AG10803 (cell line): ENCODE measurements at places on chromosomes 1 and 21.
A peak's percentile ranks its signal among the peaks of the same experiment; 100 is the strongest.

DNA sequence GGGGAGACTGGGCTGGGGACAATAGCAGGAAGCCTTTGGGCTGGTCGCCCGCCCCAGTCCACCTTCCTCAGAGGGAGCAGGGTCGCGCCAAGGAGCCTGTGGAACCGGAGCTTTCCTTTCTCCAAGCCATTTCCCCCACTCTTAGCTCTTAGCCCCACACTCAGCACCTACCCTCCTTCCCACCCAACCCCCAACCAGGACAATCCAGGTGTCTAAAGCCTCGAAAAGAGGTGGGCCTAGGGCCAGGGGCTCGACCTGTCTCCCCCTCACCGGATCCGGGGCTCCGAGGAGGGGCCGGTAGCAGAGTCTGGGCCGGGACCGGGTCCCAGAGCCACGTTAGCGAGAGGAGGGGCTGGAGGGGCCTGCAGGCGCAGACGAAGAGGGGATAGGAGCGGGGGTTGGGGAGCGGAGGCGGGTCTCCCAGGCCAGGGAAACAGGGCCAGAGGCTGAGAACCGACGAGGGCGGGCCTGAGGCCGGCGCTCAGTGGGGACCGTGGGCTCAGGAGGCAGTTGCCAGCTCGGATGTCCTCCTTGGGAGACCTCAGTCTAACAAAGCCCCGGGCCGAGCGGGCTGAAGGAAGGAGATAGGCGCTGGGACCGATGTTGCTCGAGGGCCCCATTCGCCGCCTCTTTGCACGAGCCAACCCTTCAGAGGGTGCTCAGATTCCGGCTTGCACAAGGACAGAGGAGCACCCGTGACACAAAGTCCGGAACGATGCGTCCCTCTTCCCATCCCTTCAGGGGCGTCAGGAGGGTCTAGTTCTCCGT lies 943 bp downstream of the SEMA6C start:
- DNase-seq: no peak

DNA sequence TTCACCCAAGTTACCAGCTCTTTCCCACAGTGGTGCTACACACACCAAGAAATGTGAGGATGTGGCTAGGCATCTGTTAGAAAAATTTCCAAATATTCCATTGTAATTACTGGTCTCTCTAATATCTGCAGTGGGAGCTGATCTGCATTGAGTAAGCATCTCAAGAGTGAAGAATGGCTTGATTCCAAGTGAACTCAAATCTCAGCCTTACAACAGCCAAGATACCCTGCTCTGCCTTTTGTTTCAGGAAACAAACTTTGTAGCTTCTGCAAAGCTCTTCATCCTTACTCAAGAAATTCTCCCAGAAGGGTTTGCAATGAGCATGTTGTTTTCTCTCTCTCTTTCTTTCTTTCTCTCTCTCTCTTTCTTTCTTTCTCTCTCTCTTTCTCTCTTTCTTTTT lies 181.1 kb downstream of the FCRL5 start:
- DNase-seq: peak; percentile 27

GRCh38 chr1:101257500-101258325 lies 20.9 kb downstream of the S1PR1 start:
- DNase-seq: no peak

DNA sequence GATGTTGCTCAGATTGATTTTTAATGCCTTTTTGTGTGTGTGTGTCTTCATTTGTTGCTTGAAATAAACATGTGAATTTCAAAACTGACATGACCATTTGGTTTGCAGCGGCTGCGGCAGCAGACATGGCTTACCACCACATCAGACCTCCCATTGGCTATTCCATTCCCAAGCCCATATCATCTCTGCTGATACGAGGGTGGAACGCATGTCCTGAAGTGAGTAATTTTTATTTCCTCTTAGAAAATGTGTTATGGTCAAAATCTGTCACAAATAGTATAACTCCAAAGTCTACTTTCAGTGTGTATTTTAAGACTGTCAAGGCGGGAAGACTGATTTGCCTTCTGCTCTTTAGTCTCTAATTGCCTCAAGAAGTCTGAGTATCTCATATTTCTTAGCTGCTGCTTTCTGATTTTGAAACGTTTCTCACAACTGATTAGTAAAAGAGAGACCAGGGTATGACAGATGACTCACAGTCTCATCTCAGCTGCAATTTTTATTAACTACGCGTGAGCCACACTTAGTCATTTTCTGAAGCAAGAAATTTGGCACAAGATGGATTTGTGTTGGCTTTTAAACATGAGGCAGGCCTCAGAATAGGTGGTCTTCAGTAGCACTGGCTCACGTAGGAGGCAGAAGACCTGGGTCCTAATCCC lies 49.0 kb downstream of the LRRC53 start:
- peak; percentile 58 for DNase-seq

- no peak for DNase-seq
Observed at GRCh38 chr21:42707207-42707830, 53.9 kb downstream of the PDE9A start.

DNA sequence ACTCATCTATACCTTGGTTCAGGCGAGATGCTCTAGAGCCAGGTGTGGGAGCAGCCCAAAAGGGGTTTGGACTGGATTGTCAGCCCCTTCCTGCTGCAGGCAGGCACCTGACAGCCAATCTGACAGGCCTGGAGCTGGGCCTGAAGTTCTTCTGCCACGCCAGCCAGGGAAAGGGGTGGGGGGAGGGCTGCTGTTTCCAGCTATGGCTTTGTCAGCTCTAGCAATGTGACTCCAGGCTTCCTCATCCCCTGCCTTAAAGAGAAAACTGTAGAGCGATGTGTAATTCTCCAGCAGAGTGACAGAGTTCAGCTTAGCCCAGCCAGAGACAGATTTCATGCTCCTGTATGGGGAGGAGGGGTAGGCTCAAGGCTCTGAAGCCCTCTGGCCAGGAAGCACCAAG lies 30.3 kb downstream of the WNT4 start:
- no peak for DNase-seq

GRCh38 chr21:25428537-25428936 lies 178.7 kb downstream of the MRPL39 start:
- DNase-seq: no peak

DNA sequence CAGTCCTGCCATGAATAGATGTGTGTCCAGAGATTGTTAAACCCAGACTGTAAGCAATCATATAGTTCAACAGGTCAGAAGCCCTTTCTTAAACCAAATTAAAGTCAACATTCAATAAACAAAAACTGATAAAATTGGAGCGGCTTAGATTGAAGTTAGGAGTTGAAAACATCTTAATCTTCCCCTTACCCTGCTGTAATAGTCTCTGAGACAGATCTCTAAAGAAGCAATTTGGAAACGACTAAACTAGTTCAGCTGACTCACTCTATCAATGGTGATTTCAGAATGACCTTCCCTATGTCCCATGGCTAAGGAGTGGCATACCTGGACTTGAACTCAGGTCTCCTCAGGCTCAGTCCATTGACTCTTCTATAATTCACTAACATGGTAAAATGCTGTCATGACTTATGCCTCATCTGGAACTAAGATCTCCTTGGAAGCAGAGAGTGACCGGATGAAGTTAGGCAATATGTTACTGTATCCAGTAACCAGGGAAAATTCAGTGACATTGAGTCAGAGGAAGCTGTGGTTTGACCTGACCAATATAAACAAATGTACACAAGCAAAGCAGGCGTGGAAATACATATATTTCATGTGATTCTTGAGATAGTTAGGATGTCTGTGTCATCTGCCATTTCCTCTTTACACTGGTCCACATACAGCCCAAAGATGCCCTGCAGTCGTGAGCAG lies 30.1 kb downstream of the SGIP1 start:
- DNase-seq: peak; percentile 99

DNA sequence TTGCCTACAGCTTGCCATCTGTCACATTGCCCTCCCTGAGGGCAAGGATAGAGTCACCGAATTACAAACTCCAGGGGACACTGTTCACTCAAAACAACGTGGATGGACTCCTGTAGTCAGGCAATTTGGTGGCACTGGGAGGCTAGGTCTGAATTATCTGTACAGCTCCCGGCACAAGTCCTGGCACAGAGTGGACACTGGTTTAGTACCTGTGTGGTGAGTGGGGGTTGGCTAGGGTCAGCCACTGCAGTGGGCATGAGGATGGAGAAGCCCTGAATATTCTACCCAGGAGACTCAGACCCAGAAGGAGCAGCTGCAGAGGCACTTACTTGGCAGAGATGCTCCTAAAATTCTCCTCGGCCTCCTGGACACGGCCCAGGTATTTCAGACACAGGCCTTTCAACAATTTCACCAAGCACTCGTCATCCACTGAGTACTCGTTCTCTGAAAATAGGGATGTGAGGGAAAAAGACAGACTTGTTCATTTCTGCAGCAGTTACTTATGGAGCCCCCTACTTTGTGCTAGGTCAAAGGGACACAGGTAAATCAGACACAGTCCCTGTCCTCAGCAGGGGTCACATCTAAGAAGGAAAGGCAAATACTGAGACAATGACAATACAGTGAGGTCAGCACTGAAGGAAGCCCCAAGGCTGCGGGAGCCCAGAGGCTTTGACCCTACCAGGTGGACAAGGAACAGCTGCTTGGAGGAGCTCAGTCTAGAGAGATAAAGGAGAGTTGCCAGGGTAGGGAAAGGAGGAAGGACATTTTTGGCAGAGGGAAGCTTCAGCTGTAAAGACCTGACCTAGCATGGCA lies 40.5 kb downstream of the TTC39A start:
- DNase-seq: no peak

GRCh38 chr1:59132295-59132694 lies 164.6 kb upstream of the FGGY start:
- no peak for DNase-seq

- no peak for DNase-seq
Observed at GRCh38 chr1:66607458-66607857, 73.5 kb downstream of the SGIP1 start.

- no peak for DNase-seq
Observed at GRCh38 chr1:23575226-23575810, 16.0 kb upstream of the ID3 start.

GRCh38 chr1:108082738-108083562 lies 117.2 kb downstream of the SLC25A24 start:
- DNase-seq: no peak

DNA sequence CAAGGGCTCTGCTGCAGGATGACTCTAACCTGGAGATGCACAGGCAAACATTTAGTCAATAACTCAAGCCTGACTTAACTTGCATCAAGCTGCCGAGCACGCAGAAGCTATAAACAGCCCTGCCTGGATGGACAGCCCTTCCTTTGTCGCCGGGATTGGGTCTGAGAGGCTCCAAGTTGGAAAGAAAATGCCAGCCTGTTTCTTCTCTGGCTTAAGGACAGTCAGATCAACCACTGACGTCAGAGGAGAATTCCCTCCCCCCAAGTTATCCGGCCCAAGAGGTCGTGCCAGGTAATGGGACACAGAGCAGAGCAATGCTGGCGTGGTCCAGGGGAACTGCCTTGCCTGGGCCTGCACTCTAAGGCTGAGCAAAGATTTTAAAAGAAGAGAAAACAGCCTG lies 27.1 kb upstream of the LRRC38 start:
- no peak for DNase-seq

GRCh38 chr1:180916012-180916770 lies 3.5 kb downstream of the KIAA1614 start:
- no peak for DNase-seq

GRCh38 chr1:39954324-39954869 lies 548 bp upstream of the MFSD2A start:
- peak; percentile 13 for DNase-seq

DNA sequence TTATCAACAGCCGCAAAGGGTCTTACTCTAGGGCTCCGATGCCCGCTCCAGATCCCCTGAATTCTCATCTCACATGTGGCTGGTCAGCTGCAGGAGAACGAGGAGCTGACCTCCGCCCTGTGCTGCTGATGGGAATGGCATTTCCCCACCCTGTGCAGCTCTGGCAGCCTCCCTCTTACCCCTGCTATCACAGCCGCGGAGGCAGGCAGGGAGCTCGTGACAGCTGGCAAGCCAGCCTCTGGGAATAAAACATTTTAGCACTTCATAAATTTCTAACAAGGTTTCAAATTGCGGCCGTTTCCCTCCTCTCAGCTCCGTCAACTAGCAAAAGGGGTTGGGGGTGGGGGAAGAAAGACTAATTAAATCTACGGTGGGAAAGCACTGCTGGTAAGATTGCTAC lies 81.1 kb downstream of the DSCAM start:
- DNase-seq: no peak

- DNase-seq: no peak
Observed at GRCh38 chr1:156509424-156510034, 9.0 kb upstream of the MEF2D start.

- no peak for DNase-seq
Observed at GRCh38 chr1:212825798-212826452, 21.5 kb downstream of the SPATA45 start.

- no peak for DNase-seq
Observed at GRCh38 chr21:42677339-42678321, 24.2 kb downstream of the PDE9A start.

DNA sequence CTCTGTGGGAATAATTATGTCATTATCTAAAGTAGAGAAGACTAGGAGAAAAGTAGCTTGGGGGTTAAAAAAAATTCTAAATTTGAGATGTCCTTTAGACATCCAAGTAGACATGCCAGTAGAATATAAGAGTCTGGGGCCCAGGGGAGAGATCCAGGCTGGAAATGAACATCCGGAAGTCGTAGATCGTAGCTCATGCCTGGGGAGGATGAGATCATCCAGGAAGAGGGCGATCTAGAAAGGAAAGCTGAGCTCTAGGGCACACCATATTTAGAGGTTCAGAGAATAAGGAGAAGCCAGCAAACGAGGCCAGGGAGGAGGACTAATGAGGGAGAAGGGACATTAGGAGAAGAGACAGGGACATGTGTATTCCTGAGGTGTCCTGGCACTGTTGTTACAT lies 12.2 kb downstream of the NGF start:
- DNase-seq: no peak

DNA sequence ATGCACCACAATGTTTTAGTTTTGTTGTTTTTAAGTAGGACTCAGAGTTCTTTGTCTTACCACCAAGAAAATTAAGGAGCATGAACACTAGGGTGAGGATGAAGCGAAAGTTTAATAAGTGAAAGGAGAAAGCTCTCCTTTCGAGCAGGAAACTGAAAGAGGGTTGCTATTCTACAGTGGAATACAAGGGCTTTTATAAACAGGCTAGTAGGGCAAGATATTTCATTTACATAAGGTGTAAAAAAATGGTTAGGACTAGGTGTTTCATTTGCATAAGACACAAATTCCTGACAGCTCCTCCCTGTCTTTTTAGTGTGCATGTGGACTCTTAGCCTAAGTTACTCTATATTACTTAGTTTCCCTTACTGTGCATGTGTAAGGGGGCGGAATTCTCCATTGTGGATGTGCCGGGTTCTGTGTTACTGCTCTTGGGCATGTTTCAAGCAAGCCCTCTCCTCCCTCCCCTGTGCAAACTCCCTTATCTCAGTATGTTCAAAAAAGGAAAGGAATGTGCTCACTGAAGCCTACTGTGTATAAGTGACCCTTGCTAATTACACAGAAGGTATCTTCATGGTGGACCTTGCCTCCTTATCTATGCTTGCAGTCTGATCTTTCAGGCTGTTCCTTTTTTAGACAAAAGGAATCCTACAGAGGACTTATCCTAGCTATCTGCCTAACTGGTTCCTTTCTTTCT lies 7.3 kb downstream of the TSHB start:
- DNase-seq: no peak

GRCh38 chr1:152035539-152036266 lies 1.1 kb downstream of the S100A11 start:
- peak; percentile 31 for DNase-seq

GRCh38 chr1:2530513-2531361 lies 674 bp upstream of the HES5 start:
- DNase-seq: peak; percentile 25

GRCh38 chr1:188641566-188642211 lies 1812.9 kb downstream of the PLA2G4A start:
- DNase-seq: no peak
